Epithelial cell of umbilical artery (primary cell): ENCODE measurements at places on chromosomes 2 and 18. TPM values are rescaled to one million over a fixed set of nuclear protein-coding genes. Genes with fewer than 3 reads are reported as not detected.

Gene IL36G
- not detected in 2 replicates for total RNA-seq

Gene HOXD13
- under 0.01 TPM in 1 of 2 replicates, not detected in the other for total RNA-seq

Gene ZNF804A
- total RNA-seq: under 0.01 and 0.15 TPM in 2 replicates

Gene BMP10
- not detected in 2 replicates for total RNA-seq

Gene RESP18
- total RNA-seq: not detected in 2 replicates

Gene GAREM1
- total RNA-seq: 0.15 and 0.32 TPM in 2 replicates

Gene RGPD8
- 8.8 and 16.3 TPM in 2 replicates for total RNA-seq

Gene ABI2
- total RNA-seq: 29.9 and 35.3 TPM in 2 replicates

Gene KCNF1
- 2.3 TPM in 1 of 2 replicates, not detected in the other for total RNA-seq

Gene CHRNG
- total RNA-seq: not detected in 2 replicates

Gene CYTIP
- total RNA-seq: not detected in 2 replicates

Gene PSD4
- under 0.01 and 0.30 TPM in 2 replicates for total RNA-seq

Gene MEIS1
- total RNA-seq: 24.0 and 42.6 TPM in 2 replicates

Gene CCDC68
- 0.30 and 1.3 TPM in 2 replicates for total RNA-seq

Gene PSMA8
- not detected in 2 replicates for total RNA-seq
